ENCODE measurements at places on chromosomes 13 and 19. TPM values are rescaled to one million over a fixed set of nuclear protein-coding genes. Genes with fewer than 3 reads are reported as not detected.

The FAM124A gene
- 0.19 TPM for total RNA-seq

DNA sequence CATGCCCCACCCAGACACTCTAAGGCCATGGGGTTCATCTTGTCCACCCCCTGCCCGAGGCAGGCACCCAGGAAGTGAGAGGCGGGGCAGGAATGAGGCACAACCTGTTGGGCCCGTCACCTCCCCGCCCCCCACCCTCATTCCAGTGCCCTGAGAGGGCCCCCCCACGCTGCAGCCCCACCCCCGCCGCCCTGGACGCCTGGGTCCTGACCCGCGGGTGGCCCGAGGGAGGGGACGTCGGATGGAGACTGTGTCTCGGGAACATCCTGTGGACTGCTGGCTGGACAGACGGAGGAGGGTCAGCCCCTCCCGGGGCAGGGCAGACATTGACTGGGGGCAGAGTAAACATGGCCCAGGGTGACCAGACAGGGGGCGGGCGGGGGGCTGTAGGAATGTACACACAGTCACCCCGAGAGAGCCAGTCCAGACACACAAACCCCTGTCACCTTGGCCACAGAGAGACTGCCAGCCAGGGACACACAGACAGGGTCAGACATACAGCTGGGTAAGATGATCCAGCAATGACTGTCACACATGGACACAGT is 7.4 kb upstream of the JUNB start:
- DNase-seq: peak; percentile 62

GRCh38 chr19:38658462-38659306 is 11.2 kb downstream of the ACTN4 start:
- DNase-seq: no peak

The SOHLH2 gene
- total RNA-seq: not detected

DNA sequence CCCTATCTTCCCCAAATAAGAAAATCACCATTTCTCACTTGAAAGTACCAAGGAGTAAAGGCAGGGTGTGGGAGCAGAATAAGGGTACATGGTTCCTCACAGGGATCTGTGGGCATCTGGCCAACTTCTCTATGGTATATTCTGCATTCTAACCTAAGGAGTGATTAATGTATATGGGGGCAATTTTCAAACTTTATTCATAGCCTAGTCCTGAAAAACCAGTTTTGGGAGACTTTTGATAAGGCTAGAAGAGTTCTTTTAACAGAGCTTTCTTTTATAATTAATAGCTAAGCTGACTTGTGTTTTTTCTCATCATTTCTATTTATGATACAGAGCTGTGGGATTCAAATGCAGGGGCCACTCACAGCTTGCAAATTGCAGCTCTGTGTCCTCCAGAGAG is 852 bp downstream of the SCEL start:
- DNase-seq: no peak

GRCh38 chr13:52348983-52349780 is 56.8 kb downstream of the THSD1 start:
- DNase-seq: peak; percentile 50

- DNase-seq: no peak
Observed at GRCh38 chr13:63455938-63456337, 2040.3 kb upstream of the PCDH20 start.

- DNase-seq: no peak
Observed at GRCh38 chr13:23292586-23292985, 111.8 kb downstream of the SGCG start.

GRCh38 chr19:4589579-4590410 is 30.3 kb upstream of the SEMA6B start:
- DNase-seq: peak; percentile 44

DNA sequence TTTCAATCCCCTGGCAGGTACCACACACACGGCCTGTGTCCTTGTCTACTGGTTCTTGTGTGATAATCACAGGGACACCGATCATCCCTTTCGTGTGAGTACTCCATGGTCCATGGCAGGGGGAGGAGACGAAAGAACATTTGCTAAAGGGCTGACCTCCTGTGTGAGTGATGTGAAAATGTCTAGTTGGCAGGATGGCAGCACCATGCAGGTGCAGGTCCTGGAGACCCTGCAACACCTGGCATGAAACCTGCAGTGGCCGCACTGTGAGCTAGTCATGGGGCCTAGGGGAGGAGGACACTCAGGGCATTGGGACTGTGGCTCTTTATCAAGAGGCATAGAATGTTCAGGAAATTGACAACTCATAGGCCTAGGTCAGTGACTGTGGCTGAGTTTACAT is 22.9 kb upstream of the LGALS14 start:
- DNase-seq: no peak

GRCh38 chr19:52935434-52935833 is 12.2 kb upstream of the ZNF888 start:
- no peak for DNase-seq

GRCh38 chr19:41821003-41821735 is 23.3 kb downstream of the LYPD4 start:
- peak; percentile 73 for DNase-seq

- DNase-seq: no peak
Observed at GRCh38 chr19:15721268-15721667, 6.6 kb upstream of the OR10H2 start.

DNA sequence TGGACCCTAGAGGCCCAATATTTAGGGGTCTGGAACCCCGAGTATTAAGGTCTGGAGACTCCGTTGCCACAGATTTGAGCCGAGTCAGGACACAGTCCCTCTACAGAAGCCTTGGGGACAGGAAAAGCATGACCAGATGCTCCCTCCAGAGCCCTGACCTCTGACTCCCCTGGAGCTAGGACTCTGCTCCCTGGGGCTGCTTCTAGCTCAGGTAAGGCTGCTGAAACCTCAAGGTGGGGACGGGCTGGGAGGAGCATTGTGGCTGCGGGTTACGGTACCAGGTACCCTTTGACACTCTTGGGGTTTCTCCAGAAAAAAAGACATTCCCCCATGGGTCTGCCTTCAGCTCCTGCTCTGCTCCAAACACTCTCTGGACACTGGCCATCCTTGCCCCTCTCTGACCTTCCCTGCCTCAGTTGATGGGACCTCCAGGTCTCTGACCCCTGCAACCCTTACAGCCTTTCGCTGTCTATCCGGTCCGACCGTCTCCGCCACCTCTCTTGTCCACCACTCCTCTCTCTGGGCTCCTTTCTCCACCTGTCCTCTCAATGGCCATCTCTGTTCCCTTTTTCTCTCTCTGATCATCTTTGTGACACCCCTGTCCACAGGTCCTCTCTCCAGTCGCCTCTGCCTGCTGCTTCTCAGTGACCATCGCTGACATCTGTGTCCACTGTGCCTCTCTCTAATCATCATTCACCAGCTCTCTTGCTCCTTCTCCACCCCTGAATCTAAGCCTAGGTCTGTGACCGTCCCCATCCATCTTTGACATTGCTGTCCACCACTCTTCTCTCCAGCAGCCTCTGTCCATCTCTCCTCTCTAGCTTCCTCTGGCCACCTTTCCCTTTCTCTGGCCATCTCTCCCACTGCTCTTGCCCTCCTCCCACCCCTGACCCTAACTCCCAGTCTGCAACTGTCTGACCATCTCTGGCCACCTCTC is 1.4 kb downstream of the LRFN3 start:
- no peak for DNase-seq

- no peak for DNase-seq
Observed at GRCh38 chr13:36133950-36134626, 2.9 kb upstream of the DCLK1 start.

DNA sequence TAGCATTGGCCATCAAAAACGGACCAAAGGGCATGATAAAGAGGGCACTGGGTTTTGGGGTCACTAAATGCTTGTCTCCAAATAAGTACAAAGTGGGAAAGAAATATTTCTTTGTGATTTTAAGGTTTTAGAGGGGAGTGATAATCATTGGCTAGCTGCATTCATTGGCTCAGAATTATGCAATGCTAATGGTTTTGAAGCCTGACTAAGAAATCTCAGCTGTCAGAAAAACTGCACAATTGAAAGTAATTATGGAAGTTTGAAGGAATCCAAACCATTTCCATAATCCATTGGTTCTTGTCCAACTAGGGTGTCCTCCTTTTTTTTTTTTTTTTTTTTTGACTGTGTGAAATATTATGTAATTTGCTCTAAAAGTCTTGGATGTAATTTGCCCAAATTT is 88.2 kb upstream of the ARGLU1 start:
- no peak for DNase-seq

DNA sequence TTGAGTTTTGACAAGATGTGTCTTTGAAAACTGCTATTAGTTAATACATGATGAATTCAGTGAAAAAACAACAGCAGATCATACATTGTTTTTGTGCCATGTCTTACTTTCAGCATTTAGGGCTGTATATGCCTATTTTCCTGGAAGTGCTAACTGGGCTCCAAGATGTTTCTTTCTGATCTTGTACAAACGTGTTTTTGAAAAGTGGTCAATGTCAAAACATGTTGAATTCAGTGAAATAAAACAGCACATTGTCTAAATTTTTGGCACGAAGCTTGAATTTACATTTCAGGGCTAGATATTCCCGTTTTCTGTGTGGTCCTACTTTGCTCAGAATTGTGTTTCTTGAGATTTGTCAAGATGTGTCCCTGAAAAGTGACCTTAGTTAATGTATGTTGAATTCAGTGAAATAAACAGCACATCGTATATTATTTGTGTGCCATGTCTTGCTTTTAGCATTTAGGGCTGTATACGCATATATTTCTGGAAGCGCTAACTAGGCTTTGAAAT is 14.7 kb upstream of the PARP4 start:
- DNase-seq: no peak

The ZNF8 gene
- 5.6 TPM for total RNA-seq

The CEACAM19 gene
- total RNA-seq: 3.0 TPM

DNA sequence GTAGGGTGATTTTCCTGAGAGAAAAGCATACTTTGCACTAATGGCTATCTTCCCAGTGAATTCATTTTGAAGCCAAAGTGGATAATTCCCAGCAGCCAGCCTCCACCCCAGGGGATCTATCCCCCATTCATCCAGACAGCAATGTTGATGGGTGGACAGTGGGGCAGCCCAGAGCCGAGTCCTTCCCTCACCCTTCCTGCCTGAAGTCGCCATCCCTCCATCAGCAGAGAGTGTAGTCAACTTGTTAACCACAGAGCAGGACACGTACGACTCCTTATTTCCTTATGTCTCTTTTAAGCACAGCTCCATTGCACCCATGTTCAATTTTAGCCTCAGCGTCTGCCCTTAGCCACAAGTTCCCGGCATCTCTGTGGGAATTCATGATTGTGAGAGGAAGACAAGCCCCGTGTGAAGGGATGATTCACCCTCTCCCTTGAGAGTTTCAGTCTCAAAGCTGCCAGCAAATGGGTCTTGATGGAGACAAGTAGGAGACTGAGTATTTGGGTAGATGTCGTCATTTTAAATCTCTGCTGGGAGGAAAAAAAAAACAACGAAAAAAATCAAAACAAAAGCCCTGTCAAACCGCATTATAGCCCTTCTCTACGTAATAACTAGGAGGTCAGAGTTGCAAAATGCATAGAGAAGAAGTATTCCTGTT is 58.3 kb upstream of the MEDAG start:
- DNase-seq: peak; percentile 30

The ZNF536 gene
- total RNA-seq: 0.29 TPM

GRCh38 chr13:111485491-111486250 is 165.2 kb downstream of the TEX29 start:
- DNase-seq: no peak

- no peak for DNase-seq
Observed at GRCh38 chr13:22271903-22272302, 601.0 kb downstream of the FGF9 start.

DNA sequence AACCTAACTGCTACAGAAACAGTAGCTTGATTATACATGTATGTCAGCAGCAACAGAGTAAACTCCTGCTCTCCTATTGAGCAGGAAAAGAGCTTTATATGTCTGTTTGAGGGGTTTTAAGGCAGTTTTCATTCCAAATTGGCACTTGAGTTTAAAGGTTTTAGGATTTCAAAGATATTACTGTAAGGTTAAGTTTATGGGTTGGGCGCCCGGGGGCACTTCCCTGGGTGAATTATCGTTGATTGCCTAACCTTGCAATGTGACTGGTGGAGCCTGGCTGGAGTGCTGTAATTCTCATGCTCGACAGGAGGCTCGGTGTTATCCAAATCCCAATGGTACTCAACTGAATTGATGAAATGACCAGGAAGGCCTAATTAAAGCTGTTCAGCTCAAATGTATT is 1586.1 kb downstream of the OLFM4 start:
- no peak for DNase-seq

DNA sequence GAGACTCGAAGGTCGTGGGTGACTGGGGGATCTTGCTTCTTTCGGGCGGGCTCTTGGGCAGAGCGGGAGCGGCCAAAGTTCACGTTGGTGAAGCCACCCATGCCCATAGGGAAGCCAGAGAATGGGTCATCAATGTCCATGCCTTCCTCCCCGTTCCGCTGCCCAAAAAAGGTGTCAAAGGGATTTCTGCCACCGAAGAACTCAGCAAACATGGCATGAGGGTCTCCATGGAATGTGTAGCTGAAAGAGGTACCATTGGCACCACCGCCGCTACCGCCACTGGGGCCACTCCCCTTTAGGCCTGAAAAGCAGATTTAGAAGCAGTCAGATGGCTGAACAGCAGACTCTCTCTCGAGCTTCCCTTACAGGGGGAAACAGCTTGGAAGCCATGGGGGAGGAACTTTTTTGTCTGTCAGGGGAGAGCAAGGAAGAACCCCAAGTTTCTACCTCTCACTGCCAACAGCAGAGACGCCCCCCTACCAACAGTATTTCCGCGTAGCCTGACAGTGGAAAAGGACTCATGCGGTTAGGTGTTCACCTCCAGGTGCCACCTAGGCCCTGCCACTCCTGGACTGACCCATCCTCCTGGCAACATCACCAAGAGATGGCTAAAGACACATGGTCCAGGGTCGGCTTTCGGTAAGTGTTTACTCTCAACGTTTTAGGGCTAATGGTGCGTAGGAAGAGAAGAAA is 1.3 kb downstream of the DNAJB1 start:
- no peak for DNase-seq

Measured in activated T-cell treated with anti-CD3 and anti-CD28 coated beads, Interleukin-2, amount 50 U/mL, for 72 hours (primary cell).